OCI-M1 (cell line): ENCODE measurements at places on chromosomes 12 and 14.
A peak's percentile ranks its signal among the peaks of the same experiment; 100 is the strongest.

DNA sequence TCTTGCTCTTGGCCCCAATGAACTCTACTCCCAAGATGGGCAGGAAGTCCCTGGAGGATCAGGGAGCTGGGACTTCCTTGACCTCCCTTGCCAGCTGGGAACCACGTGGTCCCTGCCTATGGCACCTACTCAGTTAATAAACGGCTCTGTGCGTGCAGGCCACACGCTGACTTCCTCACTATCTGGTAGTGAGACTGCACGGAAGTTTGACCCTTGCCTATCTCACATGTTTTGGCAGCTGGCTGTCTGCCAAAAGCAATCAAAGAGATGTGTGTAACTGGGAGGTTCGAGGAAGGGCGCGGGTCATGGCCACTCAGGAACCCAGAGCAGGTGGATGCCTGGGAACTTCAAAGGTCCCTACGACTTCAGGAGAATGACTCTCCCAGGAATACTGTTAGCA lies 57.9 kb downstream of the RFLNA start:
- DNase-seq = peak; percentile 93

DNA sequence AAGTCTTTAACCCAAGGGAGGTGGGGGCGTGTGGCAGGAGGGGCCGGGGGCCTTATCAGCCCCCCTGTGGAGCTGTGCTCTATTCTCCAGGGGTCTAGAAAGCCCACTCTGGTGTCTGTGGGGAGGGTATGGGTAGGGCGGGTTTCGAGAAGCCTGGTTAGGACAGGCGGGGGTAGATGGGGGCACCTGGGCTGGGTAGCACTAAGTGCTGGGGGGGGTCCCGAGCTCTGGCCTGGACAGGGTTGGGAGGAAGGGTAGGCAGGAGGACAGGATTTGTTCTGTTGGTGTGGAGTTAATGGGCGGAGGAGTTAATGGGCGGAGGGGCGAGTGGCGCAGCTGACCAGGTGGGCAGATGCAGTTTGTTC lies 2.0 kb downstream of the PACS2 start:
- DNase-seq = no peak

GRCh38 chr14:102282751-102283465 lies 22.1 kb downstream of the MOK start:
- DNase-seq = no peak

GRCh38 chr12:24500831-24501230 lies 448.1 kb downstream of the BCAT1 start:
- no peak for DNase-seq

DNA sequence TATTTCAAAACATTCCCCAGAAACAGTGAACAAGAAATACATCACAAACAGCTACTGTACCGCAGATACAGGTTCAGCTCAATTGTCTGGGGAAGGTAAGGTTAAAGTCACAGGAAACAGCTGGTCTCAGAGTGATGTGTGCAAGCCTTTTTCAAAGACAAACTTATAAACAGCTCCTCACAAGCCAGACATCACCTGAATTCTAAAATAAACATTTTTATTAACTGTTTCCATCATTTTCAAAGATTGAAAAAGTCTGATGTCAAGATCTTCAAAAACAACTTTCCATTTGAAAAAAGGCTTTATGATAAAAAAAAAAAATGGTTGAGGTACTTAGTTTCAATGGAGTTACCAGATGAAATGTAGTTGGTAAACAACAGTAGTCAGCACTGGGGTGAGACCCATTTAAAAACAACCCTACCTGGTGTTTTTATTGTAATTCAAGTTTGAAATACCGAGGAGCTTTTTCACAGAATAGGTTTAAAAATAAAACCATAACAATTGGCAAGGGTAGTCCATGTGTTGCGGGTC lies 4.0 kb downstream of the BTG1 start:
- no peak for DNase-seq

GRCh38 chr14:35407306-35407630 lies 2.7 kb upstream of the NFKBIA start:
- DNase-seq = no peak

DNA sequence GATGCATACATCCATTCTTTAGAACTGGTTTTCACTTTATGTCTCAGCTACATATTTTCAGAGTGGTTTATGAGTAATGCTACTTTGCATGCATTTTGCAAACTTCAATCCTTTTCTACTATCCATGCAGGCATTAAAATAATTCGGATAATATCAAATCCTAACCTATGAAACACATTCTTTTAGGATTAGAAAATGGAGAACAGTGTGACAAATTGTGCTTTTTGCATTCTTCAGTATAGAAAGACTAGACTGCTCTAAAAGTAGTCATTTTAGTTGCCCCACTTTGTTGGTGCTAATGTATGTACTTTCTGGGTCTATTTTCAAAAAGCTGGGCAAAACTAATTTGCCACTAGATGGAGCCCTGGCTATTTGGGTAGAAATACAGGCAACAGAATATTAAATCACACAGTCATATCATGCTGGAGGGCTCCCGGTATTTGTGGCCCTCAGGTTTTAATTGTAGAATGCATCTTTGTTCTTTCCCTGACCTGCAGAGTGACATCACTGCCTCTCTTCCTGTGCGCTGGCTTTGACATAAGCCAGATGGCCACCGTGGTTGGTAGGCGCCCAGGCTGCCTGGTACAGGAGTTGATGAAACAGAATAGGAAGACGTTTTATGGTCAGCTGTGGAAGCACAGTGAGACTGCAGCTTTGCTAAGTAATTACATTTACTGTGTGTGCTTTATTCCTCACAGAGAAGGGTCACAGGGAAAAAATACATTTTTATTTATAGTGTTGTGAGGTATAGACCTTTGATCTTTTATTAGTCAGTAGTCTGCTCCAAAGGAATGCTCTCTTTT lies 28.1 kb downstream of the MSRB3 start:
- DNase-seq = peak; percentile 65

DNA sequence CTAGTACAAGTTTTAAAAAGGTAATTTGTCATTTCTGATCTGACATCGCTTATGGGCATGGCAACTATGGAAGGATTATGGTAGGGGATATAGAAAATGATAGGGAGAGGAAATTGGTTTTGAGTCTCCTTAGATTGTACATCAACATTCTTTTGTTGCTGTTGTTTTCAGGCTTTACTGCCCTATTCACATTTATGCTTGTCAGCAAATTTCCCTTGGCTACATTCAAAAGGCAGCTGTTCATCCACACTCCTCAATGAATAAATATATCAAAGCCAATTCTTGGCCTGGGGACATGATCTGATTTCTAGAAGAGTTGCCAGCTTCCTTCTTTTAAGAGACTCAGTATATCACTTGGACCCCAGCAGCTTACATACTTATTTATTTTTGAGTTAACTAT lies 283.4 kb downstream of the CEP128 start:
- no peak for DNase-seq

- no peak for DNase-seq
Measured at GRCh38 chr12:50627491-50627890, 122.7 kb downstream of the DIP2B start.

GRCh38 chr12:38823738-38824137 lies 81.7 kb downstream of the CPNE8 start:
- no peak for DNase-seq

- DNase-seq = no peak
Measured at GRCh38 chr14:68730811-68731425, 61.9 kb downstream of the ZFP36L1 start.

DNA sequence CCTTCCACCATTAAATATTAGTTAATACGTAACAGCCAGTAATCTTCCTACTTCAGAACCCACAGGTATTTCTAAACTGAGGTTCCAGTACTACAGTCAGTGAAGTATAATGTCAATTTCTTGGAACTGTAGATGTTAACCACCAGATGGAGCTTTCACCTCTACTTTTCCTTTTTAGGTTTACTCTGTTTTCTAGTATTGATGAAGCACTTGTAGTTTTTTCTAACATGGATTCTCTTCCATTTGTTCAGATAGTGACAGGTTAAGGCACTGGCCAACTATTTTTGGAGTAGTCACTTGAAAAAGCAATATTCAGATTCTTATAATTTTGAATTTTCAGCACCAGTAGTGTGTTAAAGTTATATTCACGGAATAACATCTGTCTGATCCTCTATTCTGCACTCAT lies 4.6 kb upstream of the SEC23A start:
- DNase-seq = peak; percentile 63

- DNase-seq = no peak
Measured at GRCh38 chr14:90610346-90611040, 205.7 kb downstream of the TTC7B start.

DNA sequence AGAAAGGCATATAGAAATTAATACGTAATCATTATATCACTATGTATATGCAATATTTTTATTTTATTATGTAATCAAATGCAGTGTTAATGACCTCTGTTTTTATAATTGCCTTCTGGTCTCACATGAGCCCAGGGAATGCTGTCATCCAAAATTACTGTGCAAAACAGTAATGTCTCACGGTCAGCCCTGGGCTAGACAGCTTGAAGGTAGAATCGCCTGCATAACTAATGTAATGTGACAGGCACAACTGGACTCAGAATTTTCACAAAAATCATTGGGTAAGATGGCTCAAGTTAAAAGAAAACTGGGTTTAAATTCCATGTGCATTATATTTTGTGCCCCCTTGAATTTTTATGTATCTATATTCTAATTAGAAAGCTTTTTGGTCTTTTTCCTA lies 293.3 kb downstream of the PPFIA2 start:
- no peak for DNase-seq

DNA sequence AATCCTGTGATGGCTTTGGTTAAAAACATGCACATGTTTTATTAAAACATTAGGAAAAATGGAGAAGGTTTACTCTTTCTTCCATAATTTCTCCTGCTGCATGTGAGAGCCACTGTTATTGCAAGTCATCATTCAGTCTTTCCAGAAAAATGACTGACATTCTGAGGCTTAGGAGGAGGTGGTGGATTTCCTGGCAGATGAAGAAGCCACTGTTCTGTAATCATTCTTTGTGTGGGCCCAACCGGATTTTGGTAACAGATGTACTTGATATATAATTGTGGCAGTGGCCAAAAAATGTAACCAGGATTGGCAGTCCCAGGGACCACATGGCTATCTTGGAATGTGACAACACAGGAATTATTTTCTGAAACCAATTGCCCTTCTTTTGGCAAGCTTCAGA lies 120.2 kb downstream of the DAAM1 start:
- DNase-seq = no peak

GRCh38 chr14:58106446-58106845 lies 45.6 kb downstream of the ARMH4 start:
- DNase-seq = no peak

- no peak for DNase-seq
Measured at GRCh38 chr12:124231980-124232653, 62.8 kb upstream of the RFLNA start.

DNA sequence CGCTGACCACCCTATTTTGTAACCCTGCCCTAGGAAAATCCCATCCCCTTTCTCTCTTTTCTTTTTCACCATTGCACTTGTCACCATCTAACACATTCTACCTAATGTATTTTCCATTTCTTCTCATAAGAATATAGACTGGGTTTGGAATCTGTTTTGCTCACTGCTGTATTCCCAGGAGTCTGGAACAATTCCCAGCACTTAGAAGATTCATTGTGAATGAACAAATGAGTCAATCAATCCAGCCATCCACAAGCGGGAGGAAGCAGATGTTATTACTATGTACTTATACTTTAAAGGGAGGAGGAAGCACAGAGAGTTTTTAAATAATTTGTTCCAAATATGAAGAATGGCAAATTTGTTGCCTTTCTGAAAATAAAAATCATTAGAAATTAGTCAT lies 142.1 kb downstream of the KIF21A start:
- DNase-seq = no peak

- DNase-seq = no peak
Measured at GRCh38 chr12:131536766-131537165, 174.1 kb upstream of the SFSWAP start.

DNA sequence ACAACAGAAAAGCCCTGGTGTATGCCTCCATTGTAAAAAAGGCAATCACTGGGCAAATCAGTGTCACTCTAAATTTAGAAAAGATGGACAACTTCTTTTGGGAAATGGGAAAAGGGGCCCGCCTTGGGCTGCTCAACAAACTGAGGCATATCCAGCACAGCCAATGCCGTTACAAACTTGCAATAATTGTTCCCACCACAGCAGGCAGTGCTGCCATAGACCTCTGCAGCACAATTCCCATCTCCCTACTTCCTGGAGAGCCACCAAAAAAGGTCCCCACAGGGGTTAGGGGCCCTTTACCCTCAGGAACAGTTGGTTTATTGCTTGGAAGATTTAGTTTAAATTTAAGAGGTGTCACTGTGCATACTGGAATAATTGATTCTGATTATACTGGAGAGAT lies 16.4 kb upstream of the OR8S1 start:
- DNase-seq = no peak

- DNase-seq = no peak
Measured at GRCh38 chr12:3302401-3303041, 188.5 kb upstream of the PRMT8 start.

DNA sequence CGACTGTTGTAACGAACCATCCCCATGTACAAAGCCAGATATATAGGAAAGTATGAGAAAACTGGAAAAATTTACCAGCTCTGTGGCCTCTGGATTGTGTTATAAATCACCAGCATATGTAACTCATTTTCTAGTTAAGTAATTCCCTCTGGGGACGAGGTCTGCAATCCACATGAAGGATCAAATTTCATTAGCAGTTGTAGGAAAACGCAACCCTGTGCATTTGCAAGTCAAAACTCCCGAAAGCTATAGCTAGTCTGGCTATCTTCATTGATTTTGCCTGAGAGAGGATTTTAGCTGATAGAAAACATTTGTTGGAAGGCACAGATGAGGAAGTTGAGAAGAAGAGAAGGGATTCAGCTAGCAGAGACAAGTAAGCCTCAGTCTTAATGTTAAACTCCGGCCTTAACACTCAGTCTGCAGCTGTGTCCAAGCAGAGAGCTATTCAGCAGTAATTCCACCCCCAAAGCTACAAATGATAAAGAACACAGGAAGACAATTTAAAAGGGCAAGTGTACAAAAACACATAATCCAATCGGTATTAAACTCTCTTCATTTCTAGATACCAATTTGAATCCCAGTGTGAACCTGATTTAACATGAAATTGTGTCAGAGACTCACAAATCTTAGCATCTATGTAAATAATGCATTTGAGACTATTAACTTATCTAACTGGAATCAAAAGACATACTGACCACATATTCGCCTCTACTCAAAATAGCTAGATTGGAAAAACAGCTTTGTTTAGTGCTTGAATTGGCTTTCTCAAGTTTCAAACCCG lies 54.2 kb upstream of the CERS5 start:
- DNase-seq = peak; percentile 79

GRCh38 chr14:72634691-72635616 lies 258.9 kb downstream of the DPF3 start:
- DNase-seq = no peak

DNA sequence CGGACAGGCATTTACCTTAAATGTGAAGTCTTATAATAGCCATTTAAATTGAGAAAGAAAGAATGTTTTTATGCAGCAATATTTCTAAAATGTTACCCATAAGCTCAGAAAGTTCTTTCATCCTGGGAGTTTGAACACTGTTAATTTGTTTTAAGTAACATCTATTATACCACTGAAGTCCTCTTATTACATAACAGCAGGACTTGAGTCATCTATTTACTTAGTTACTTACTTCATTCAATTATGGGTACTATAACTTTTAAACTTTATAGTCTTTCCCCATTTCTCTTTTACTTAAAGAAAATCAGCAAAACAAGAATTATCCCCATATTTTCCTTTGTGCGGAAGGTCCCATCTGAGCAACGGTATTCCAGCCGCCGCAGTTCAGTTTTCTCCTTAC lies 473.1 kb downstream of the ETNK1 start:
- DNase-seq = no peak

- DNase-seq = peak; percentile 5
Measured at GRCh38 chr12:2359725-2360629, 307.2 kb downstream of the CACNA1C start.
